ENCODE measurements at places on chromosomes 12 and 14.

DNA sequence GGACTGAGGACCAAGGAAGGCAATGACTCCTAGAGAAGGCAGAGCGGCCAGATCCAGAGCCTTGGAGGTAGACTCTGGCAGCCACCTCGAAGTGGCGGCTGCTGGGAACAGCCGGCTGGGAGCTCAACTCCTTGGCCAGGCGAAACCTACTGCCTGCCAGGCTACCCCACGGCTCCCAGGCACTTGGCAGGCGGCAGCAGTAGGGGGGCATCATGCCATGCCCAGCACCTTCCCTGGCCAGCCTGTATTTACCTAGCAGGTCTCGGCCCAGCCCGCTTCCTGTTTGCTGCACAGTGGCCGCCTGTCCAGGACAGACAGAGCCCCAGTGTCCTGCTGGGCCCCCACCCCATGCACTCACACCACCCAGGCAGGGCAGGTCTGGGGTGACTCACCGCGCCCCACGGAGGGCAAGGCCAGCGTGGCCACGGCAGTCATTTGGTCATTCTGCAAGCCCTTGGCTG, 10.2 kb downstream of the TRPV4 start:
- peak; percentile 37 for DNase-seq

- no peak for DNase-seq
Measured at GRCh38 chr14:29928117-29928640, 532 bp upstream of the PRKD1 start.

DNA sequence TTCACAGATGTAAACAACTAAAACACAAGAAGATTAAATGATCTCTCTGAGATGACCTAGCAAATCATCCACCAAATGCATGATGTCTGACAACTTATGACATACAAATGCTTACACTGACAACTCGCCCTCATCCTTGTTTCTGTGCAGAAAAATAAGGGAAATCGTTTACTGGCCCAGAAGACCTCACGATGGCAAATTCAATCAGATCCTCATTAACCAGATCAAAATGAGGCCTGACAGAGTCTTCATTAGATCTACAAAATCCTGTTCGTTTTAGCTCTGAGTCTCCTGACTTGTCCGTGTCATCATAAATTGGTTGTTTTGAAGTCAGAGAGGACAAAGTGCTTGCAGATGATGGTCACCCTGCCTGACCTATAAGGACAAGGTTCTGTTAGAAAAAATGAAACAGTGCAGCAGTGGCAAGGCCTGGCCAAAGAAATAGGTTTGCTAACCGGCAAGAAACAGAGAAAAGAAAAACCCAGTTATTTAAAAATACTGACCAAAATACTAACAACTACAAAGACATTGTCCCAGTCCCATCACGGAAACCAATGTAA, 109.5 kb downstream of the BTG1 start:
- DNase-seq, result no peak

- no peak for DNase-seq
Measured at GRCh38 chr12:76967181-76967885, 88.5 kb upstream of the CSRP2 start.

DNA sequence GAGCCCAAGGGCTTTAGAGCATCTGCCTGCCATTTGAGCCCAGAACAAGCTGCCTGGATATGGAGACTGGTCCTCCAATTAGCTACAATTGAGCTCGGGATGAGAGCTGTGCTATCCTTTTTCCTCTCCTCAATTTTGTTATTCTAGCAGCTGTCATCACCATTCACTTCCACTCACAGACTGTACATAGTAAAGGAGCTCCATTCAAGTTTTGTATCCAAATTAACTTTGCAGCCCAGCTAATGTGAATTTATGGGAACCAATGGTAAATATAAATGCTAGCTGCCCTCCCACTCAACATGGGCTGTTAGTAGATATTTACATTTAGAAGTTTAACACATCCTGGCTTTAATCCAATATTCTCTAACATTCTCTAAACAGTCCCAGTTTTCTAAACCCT, 44.6 kb downstream of the BMP4 start:
- DNase-seq, result no peak

GRCh38 chr14:89833661-89834060, 120.9 kb downstream of the EFCAB11 start:
- no peak for DNase-seq

DNA sequence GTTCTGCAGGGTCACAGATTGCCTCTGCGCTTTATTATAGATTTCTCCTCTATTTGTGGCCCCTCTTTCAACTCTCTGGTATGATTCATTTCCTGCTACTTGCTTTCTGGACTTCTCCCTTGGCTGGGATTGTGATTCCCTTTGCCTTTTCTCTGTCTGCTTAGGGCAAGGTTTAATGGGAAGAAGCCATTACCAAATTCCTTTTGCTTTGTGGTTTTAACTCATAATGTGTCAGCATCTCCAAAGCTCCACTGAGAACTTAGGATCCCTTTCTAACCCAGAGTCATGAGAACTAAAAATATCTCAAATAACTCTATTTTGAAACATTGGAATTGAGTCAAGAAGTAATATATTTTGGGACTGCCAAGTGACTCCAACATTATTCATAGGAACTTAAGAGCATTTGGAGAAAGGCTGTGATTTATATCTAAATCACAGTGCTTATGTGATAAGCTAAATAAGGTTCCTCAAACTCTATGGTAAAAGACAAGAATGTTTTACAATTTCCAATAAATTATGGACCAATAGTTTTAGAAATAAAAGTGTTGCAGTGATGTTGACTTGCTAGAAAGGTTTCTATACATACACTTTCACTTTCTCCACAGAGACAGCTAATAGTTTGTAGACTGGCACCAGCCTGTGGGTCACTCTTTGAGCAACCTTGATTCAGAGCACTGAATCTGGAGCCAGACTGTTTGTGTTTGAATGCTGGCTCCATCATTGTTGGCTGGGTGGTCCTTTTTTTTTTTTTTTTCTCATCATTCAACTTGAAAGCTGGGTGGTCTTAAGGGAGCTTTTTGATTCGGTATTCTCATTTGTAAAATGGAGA, 93.9 kb downstream of the DACT1 start:
- DNase-seq, result no peak

DNA sequence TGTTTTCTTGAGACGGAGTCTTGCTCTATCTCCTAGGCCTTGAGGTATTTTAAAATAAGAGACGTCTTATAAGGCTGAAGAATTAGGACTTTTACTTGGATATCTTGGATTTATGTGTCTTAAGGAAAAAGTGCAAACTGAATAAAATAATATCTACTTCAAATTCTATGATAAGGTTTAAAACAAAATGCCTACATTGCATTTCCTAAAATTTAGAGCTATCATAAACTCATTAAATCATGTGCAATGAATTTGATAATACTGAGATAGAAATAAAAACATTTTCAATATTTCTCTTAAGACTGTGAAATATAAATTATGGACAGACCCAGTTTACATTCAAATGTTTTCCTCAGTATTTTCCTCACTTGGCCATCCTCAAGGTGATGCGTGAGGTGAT, 729.5 kb upstream of the LMO3 start:
- no peak for DNase-seq

- no peak for DNase-seq
Measured at GRCh38 chr12:123983822-123984485, 10.9 kb downstream of the ZNF664 start.

DNA sequence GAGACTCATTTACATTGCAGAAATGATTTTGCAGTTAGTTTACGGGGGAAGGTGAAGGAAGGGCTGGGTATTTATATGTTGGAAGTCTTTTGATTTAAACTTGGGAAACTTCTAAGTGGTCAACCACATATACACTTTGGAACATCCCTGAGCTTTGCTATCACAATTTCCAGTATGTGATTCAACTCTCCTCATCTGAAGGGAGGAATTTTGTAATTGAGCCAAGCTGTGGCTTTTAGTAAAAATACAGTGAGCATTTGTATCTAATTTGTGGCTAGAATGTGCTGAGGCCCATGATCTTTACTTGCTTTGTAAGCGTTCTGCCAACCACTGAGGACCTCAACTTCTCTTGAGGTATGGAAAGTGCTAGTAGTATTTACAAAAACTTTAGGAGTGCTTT, 235.0 kb upstream of the PDZRN4 start:
- no peak for DNase-seq

DNA sequence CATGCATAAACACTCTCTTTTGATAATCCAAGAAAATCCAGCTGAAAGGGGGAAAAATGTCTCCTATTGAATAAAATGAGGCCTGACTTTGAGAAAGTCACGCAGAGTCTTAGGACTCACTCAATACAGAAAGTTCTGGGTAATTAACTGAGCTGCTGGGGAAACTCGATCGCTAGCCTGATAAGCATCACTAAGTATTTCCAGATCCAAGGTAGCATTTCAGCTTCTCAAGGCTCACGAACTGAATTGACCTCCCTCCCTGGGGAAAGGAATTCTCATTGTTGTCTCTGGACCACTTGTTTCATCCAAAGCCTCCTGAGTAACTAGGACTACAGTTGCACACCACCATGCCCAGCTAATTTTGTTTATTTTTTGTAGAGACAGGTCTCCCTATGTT, 13.8 kb upstream of the ANAPC5 start:
- no peak for DNase-seq

- DNase-seq, result no peak
Measured at GRCh38 chr12:29744365-29744764, 39.4 kb downstream of the TMTC1 start.

DNA sequence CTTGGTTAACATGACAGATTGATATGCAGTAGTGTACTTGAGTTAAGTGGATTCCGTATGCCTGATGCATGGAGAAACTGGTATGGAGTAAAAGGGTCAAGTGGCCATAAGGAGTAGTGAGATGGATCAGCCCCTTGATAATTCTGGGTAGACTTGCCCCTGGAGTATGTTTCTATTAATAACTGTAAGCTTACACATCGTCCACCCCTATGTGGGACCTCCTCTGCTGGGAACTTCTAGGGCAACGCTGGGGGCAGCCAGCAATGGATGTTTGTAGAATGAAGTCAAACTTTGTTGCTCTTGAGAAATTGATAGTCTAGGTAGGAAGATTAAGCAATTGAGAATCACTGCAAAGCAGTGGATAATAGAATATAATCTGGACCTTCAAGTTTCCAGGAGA, 3.5 kb downstream of the C12orf75 start:
- no peak for DNase-seq

- no peak for DNase-seq
Measured at GRCh38 chr12:26643532-26644315, 189.3 kb downstream of the ITPR2 start.

DNA sequence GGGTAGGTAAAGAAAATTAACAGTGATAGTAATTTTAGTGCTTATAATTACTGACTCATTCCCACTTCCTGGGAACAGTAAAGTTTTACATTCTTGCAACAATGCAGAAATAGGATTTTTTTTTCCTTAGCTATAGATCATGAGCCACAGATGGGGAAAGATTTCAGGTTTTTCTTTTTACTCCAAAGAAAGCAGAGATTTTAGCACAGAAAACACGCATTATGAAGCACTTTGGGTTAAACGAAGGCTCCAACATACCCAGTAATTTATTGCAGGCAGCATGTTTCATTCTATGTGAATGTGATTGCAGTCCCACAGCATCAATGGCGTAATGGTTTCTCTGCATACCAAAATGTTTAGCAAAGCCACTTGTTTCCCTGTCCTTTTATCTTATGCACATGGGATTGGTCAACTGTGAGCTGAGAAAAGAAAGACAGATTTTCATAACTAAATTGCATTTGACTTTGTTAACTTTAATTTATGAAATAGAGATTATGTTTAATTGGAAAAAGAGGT, 124.6 kb upstream of the E2F7 start:
- no peak for DNase-seq

GRCh38 chr14:99734406-99735051, 50.4 kb downstream of the CYP46A1 start:
- DNase-seq, result peak; percentile 58

- no peak for DNase-seq
Measured at GRCh38 chr12:107485731-107486130, 199.9 kb upstream of the PWP1 start.

- no peak for DNase-seq
Measured at GRCh38 chr12:119694111-119694510, 26.2 kb downstream of the PRKAB1 start.

- no peak for DNase-seq
Measured at GRCh38 chr14:31188744-31189143, 18.8 kb downstream of the HECTD1 start.

- no peak for DNase-seq
Measured at GRCh38 chr12:124082012-124082411, 109.0 kb downstream of the ZNF664 start.

GRCh38 chr14:53128303-53129028, 24.7 kb downstream of the DDHD1 start:
- DNase-seq, result no peak

- DNase-seq, result no peak
Measured at GRCh38 chr14:77615361-77616132, 890 bp downstream of the SPTLC2 start.

DNA sequence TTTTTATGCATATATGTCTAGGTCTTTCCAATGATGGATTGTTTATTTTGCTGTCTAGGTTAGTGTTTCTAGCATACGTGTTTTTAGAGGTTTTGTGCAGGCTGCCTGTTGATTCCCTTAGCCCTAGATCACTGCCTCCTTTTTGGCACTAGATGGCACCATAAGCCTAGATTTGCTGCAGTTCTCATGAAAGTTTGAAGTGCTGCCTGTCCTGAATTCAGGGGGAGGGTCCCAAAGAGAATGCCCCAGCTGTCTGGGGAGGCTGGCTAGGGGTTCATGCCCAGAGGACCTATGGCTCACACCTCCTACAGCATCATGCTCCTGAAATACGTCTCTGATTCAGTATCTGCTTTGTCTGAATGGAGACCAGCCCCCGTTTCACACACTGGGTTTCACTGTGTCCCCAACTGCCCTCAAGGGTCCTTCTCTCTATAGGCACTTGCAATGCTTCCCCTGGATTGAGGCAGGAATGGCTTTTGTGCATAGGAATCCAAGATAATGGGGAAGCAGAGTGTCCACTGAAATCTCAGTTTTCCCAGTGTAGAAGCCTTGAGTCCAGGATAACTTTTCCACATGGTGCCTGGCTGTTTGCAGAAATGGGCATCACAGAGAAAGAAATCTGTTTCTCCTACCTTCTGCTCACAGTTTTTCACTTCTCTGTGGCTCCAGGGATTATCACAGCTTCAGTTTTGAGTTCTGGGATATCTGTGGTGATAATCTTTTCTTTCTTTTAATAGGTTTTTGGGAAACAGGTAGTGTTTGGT, 14.2 kb upstream of the TXNRD1 start:
- DNase-seq, result no peak

GRCh38 chr14:101024686-101025085, 121.2 kb upstream of the RTL1 start:
- no peak for DNase-seq

DNA sequence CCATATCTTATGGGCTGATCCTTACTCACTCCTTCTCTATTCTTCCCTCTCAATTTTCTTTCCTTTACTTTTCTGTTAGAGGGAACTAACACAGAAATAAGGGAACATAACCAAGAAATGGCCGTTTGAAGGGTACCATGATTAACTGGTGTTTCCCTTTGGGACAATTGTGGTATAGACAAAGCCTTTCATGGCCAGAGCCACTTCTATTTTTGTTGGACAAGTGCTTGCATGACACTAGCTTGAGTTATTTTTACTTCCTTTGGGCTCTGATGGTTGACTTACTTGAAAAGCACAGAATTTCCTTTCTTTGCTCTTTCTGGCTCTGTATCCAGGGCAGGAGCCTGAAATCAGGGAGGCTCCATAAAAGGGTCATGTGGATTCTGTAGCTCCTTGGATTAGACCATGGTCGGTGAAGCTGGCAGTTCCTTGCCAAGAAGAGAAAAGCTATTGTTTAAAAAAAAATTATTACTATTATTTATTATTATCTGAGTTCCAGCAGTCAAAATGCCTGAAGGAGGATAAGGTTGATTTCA, 130.6 kb downstream of the KTN1 start:
- DNase-seq, result no peak
